Fibroblast of mammary gland (primary cell): ENCODE measurements at places on chromosomes 13 and 19.
A peak's percentile ranks its signal among the peaks of the same experiment; 100 is the strongest.

DNA sequence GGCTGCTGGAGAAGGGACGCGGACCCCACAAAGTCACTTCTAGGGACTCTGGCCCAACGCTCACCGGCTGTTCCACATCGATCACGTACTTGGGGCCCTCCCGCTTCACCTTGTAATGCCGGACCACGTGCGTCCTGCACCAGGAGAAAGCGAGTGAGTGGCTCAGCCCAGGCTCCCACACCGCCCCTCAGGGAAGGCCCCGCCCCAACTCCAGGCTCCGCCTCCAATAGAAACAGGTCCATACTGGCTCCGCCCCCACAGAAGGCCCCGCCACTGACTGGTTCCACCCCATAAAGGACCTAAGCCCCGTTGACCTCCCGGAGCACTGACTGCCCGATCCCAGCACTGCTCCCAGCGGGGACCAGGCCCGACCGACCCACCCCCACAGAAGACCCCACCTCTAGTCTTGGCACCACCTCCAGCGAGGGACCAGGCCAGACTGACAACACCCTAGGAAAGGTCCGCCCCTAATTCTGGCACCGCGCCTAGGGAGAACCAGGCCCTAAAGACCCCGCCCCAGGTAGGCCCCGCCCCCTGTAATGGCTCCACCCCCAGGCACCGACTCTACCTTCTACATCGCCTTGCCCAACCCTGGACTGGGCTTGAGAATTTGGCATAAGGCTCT lies 11.3 kb downstream of the STAP2 start:
- DNase-seq: peak; percentile 41

DNA sequence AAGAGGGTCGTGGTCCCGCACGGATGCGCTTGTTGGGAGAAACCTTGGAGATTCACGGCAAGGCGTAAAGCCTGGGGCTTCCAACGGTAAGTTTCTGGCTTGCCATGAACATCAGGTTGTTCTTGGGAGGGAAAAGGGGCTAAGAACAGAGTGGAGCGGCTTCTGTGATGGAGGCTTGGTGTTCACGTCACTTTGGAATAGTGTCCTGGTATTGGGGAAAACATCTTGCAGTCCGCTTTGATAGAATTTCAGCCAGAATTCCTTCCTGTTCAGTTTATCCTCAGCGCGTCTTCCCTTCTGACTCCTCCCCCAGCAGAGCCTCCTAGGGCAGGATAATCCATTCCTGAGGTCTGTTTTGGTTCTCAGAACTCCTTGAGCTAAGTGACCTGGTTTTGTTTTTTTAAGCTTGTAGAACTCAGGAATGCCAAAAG lies 2.0 kb downstream of the KCTD15 start:
- no peak for DNase-seq

DNA sequence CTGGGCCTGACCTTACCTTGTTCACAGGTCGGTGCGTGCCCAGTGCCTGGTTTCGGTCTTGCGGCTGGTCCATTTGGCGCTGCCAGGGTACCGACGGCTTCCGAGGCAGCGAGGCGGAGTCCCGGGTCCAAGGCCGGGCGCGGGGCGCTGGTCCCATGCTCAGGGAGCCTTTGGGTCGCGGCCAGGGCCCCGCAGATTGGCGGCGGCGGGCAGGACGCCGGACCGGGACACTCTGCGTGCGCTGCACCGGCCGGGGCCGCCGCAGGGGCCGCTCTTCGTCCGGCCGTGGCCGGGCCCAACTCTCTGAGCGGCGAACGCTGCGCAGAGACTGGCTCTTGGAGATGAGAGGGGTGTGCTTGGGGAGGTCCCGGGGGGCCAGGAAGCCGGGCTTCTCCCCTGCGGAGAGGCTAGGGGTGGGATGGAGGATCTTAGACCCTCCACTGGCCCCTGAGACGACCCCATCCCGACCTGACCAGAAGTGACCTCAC lies 3.4 kb upstream of the WIZ start:
- DNase-seq: no peak

GRCh38 chr13:25847145-25847544 lies 204.7 kb downstream of the SHISA2 start:
- no peak for DNase-seq

DNA sequence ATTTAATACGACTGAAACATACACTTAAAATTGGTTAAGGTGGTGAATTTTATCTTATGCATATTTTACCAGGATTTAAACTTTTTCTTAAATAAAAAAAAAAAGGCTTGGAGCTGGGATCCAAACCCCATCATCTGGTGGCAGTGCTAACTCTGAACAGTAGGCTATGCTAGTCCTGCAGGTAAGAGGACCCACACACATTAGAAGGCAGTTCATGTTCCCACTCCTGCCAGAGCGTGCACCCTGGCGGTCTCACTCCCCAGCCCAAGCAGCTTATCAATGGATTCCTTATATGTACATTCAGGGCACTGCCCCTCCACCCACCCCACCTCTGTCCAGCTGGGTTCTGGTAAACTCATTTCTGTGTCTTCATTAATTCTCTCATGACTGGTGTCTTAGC lies 31.3 kb upstream of the CEBPA start:
- DNase-seq: no peak
